ENCODE measurements at places on chromosomes 2 and 18.

DNA sequence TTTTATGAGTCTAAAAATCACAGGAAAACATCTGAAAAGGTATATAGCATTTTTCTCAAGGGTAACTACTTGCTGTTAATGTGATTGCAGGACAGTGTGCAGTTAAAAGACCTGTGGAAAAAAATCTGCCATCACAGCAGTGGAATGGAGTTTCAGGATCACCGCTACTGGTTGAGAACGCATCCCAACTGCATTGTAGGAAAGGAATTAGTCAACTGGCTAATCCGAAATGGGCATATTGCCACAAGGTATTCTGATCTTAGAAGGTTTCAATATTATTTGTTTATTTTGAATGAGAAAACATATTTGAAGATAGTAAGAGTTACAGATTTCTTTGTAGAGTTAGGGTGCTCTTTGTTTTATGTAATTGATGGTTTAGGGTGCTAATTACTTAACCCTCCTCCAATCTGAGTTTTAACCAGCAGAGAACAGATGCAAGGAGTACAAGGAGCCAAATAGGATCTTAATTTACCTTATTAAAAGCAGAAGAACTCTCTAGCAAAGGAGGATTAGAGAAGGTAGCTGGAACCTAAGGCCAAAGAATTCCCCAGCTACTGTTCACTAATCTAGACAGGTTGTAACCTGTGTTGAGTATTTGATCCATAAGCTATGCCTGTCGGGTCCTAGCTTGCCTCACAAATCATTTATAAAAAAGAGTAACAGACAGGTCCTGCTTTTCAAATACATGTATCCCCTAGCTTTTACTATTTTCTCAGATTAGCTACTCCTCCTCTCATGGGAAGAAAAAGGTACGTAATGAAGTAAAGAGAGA, 35.0 kb downstream of the PIKFYVE start:
- no peak for DNase-seq

- DNase-seq: no peak
Observed at GRCh38 chr18:50947899-50948298, 19.9 kb upstream of the ELAC1 start.

GRCh38 chr2:97870396-97870843, 125.3 kb downstream of the TMEM131 start:
- peak; percentile 43 for DNase-seq

- DNase-seq: peak; percentile 42
Observed at GRCh38 chr2:121529439-121530211, 1.1 kb upstream of the RNU4ATAC start.

GRCh38 chr18:47490882-47491281, 239.4 kb upstream of the SKOR2 start:
- DNase-seq: no peak

DNA sequence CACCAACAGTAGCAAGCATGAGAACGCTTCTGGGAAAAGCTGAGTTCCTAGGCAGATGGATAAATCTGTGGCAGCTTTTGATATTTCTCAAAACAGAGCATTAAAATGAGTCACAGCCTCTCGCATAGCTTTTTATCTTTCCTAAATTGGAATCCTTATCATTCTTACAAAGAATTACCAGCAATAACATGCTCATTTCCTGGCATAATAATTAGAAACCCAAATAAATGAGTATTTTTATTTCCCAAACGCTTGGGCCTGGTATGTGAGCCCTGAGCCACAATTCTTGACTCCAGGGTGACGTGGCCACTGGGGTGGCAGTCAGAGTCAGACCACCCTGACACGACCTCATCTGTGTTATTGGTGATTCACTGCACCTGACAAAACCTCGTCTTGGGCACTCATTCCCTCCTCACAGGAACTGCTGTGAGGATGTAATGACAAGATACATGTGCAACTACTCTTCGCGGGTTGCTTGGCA, 210.7 kb downstream of the ARL4C start:
- no peak for DNase-seq

DNA sequence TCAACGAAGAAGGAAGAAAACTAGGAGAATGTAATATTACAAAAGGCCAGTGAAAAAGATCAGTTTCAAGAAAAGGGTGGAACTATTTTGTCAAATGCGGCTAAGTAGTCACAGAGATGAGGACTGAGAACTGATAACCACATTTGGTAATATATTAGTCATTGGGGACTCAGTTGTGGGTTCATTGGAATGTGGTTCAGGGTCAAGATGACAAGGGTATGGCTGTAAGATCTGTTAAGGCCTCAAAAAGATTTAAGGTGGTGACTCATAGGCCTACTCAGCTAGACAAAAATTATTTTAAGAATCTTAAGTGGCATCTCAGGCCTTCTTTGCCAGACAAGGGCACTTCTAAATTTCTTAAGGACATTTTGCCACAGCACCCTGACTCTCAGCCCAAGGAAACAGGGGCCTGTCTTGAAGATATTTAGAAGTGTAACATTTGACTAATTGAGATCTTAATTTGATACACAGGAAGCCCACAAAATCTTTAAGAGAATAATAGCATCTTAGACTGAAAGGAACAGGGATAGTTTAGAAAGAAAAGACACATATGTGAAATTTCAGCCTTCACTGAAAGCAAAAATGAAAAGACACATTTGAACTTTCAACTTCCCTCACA, 81.3 kb downstream of the STRADB start:
- no peak for DNase-seq

- no peak for DNase-seq
Observed at GRCh38 chr2:102193074-102193473, 6.3 kb downstream of the IL1RL2 start.

DNA sequence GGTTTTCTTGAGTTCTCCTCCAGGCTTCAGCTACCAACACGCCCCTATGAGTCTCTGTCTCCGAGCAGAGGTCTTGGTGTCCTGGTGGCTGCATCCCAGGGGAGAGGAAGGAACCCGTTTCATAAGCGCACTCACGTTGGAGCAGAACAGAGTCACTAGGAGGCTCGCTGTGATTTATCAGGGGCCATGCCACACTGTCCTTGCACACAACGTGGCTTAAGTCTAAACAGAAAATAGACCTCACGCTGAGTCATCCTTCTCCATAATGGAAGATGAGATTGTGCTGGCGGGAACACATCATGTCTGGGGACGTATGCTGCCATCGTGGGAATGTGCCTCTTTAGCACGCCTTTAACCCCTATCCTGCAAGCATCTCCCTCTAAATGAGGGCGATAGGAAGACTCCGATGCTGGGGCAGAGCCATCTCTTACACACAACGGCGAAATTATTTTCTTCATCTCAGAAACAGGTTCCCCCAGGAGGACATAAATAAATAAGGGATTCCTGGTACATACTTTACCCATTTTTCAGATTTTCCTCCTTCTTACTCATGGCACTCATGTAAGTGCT, 211.4 kb downstream of the KLHL29 start:
- DNase-seq: no peak

DNA sequence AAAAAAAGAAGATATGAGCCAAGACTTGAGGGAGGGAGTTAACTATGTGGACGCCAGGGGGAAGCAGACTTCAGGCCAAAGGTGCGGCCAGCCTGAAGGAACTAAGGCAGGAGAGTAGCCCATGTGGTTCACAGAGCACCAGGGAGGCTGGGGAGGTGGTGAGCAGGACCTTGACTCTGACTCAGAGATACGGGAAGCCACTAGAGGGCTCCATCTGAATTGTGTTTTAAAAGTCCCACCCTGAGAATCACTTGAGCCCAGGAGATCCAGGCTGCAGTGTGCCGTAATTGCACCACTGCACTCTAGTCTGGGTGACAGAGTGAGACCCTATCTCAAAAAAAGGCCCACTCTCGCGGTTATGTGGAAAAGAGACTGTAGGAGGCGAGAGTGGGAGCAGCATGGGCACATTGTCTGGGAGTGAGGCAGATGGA, 12.3 kb downstream of the CEP192 start:
- no peak for DNase-seq

DNA sequence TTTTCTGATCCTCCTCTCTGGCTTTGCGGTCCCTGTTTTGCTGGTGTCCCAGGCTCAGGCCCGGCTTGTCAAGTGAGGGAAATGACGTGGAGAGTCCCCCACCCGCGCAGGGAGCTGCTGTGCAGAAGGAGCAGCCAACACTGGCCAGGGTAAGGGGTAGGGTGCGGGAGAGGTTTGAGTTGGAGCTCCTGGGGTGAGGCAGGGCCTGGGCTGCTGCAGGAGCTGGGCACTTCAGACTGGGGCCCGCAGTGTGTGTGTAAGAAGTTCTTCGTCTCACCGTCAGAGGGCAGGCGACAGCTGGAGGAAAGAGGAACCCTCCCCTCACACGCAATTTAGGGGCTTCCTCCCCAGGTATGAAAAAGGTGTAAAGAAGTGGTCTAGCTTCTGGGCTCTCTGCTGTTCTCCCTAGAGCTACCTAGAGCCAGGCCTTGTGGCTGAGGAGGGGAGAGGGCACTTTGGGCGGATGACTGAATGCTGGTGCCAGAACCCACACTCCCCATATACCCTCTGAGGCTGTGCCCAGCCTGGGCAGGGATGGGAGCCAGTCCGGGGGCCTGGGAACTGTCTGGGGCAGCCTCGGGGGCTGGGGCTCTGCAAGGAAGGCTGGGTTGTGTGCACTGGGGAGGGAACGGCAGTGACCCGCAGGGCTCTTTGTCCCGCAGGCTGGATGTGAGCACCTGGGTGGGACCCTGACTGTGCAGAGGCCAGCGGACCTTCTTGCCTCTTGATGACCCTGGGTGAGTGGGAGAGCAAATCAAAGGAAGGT, 11.8 kb downstream of the CELF4 start:
- DNase-seq: no peak

GRCh38 chr2:96091711-96092572, 24.4 kb downstream of the ADRA2B start:
- DNase-seq: no peak

DNA sequence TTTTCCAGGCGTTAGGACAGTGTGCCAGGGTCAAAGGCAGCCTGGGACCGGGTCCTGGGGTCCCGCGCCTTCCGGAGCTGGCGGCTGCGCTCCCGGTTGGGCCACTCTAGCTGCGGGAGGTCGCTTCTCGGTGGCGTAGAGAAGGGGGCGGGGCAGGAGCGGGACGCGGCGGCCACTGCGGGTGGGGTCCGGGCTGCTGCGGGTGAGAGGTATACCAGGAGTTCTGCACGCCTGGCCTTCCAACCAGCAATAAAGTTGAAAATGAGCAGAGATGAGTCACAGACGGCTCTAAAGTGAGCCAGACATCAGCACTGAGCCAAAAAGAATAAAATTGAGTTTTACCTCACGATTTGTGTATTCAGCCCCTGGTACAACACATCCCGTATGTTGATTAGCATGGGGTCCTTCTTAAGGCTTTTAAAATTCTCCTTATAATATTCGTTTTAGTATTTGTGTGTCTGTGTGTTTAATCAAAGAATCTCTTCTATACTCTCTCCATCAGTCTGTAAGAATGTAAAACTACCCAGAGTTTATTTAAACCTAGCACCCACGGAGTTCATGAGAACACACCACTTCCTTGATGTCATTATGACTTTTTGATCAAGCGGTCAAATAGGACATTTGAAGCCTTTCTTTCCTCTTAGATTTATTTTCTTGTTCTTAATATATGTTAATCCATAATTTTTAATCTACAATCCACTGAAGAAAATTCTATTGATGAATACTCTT, at the start of gene C1GALT1C1L:
Gene C1GALT1C1L (minus strand): TSS at position 108 of the 729 bp plus-strand sequence. CDS start 107 bp downstream, at position 1.
- DNase-seq: no peak

GRCh38 chr2:149463328-149464002, 124.1 kb downstream of the MMADHC start:
- DNase-seq: no peak

GRCh38 chr18:3075491-3075890, 62.5 kb upstream of the LPIN2 start:
- no peak for DNase-seq

- DNase-seq: no peak
Observed at GRCh38 chr18:68500556-68500955, 214.4 kb downstream of the TMX3 start.

DNA sequence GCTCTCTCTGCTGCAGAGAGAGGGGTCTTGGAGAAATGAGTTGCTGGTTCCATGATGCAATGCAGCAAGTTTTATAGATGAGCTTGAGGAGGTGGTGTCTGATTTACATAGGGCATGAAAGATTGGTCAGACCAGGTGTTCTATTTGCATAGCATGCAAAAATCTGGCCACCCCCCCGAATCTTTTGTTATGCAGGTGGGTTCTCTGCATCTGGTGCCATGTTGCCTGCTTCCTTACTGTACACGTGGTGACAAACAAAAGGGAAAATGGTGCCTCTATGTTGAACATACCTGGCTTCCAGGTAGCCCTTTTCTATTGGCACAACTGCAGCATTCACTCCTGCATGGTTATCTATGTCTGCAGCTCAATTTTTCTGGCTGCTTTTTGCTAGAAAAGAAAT, 169.4 kb downstream of the GALNT1 start:
- no peak for DNase-seq

DNA sequence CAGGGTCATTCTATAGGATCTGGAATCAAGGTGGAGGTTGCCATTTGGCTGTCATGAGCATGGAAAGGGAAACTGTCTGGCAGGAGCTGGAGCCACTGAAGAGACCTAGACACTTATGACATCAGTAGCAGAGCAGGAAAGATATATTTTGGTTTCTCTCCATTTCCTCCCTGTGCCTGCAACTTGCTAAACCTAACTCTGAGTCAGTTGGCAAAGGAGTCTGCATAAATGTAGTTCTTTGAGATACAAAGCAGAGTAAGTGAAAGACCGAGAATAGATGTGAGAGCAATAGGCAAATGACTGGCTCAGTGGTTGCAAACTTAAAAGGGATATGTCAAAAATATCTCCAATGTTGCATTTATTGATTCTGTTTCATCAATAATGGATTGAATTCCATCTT, 757.7 kb downstream of the KCNJ3 start:
- no peak for DNase-seq

- DNase-seq: no peak
Observed at GRCh38 chr2:33038230-33038629, 91.5 kb downstream of the LTBP1 start.

DNA sequence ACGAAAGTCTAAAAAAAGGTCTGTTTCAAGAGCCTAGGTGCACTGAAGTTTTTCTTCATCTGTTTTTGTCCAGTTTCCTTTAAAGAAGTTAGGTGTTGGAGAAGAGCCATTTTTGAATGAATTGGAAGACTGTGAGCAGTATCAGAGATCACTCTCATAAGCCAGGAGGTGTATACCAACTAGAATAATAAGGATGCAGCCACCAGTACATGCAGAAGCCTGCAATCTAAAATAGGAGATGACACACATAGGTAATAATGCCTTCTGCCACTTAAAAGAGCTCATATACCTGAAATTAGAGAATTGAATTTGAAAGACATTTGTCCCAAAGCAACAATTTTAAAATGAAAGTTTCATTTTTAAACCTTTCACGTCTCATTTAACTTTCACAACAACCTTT, 81.7 kb downstream of the RBMS1 start:
- no peak for DNase-seq

DNA sequence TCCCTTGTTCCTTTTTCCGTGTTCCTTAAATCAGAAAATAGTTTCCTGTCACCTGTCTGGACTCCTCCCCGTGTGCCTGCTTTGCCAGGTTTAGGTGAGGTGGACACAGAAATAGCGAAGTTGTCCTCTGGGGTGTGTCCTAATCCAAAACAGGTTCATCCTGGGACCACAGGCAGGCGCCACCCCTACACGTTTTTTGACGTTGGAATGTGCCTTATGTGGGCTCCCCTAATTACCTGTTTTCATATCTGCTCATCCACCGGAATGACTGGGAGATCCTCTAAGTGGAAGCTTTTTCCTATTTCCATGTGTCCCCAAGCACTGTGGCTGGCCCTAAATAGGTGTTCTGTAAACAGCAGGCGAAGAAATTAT, 49.0 kb upstream of the PAIP2B start:
- no peak for DNase-seq

Measured in CMK (cell line).